ENCODE measurements at places on chromosomes 4 and X.

DNA sequence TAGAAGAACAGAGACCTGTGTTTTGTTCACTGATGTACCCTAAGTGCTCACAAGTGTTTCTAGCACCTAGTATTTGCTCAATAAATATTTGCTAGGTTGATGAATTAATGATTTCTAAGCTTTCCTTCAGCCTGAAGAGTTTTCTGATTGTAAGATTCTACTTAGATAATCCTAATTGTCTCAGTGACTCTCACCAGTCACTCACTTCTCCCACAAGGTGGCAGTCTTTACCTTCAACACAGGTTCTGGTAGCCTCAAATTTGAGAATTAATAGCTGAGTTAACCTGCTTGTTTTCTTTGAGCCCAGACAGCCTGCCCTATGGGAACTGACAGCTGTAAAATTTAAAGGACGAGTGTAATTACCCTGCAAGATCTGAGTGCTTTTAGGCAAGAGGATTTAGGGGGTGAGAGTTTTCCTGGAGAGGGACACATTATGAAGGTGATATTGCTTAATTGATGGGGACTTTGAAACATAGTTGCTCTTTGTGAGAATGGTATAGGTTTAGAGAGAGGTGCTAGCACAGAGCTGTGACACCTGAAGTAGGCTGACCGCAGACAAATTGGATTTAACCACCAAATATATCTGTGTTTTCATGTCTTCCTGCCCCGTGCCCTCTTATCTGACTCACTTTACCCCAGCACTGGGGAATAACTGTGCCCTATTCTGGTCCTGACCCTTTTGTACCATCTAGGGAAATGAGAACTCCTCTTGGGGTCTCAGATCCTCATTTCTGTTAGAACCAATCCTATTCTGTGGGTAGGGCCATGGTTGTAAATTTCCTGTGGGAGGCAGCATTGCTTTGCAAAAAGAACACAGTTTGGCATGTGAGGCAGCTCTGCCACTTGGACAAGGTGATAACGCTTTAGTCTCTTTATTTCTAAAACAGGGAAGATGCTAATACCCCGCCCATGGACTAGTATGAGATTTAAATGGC lies 27.7 kb downstream of the CD38 start:
- peak; percentile 13 for DNase-seq

DNA sequence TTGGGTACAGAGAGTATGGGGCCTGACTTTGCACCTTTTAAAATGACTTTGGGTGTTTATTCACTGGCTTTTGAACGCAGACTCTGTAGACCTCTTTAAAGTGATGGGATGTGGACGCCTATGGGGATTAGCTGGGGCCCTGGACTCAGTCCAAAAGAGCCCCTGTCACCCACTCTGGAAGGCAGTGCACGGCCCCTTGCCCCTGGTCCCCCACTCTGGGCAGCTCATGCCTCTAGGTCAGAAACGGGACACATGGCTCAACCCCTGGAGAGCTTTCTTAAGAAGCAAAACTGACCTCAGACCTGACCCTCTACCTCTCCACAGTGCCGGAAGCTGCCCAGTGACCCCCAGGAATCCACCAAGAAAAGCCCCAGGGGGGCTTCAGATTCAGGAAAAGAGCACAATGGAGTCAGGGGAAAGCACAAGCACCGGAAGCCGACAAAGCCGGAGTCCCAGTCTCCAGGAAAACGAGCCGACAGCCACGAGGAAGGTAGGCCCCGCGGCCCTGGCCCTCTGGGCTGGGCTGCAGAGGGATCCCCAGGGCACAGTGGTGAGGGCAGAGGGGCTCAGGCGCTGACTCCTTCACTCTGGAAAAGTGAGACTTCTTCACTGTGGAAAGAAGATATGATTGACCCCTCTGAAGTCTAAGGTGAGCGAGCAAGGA lies 38.4 kb downstream of the BCORL1 start:
- DNase-seq, result no peak

- DNase-seq, result no peak
Measured at GRCh38 chrX:11329021-11329420, 35.8 kb downstream of the AMELX start.

DNA sequence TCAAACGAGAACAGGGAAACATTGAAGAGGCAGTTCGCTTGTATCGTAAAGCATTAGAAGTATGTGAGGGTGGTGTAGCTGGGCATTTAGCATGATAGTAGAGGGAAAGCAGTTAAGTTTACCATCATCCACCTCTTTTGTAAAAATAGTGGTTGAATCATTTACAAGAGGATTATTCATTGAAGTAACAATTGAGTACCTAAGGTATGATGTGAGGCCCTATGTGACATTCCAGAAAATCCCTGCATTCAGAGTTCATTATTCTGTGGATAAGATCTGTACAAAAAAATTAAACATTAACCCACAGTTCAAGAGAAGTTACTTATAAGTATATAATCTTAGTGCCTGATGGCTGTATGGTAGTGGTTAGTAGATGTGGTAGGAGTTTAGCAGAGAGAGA lies 22.2 kb upstream of the GCNA start:
- DNase-seq, result no peak

DNA sequence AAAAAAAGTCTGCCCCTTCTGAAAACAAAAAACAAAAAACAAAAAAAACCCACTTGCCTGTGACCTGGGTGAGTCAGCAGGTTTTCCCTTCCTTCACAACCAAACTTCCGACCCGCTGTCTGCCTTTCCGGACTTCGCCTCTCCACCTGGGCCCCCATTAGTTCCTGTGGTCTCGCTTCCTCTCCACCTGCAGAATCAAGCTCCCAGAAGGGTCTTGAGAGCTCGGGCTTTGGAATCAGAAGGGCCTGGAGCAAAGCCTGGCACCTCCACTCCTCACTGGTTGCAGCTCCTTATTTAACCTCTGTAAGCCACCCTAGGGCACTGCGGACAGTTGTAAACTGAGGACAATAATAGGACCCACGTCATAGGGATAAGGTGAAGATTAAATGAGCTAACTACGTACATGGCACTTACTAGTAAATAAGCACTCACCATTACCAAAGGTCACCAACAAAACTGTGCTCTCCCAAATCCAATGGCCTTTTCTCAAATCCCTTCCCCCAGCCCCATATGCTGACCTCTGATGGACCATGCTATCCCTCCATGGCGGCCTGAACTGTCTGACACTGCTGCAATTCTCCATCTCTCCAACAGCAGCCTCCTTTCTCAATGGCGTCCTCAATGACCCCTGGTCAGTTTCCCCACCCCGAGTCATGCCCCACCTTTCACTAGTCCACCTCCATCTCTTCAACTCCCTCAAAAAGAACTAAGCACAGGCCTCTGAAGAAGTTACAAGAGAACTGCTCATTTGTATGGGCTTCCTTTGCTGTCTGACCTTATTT lies 64.2 kb downstream of the IRF2 start:
- DNase-seq, result no peak

- no peak for DNase-seq
Measured at GRCh38 chrX:136220540-136220939, 30.7 kb downstream of the MAP7D3 start.

DNA sequence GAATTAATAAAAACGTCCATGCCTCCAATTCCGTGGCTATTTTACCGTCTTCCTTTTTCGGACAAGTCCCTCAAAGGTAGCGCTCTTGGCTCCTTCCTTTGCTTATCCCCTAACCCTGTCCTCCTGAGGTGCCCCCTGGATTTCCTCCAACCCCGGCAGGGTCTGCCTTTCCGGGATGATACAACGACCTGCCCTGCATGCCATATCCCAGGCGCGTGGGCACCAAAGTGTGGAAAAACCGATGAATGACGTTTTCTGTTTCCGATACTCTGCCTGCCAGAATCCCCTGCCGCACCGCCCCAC lies 706 bp upstream of the CSTF2 start:
- no peak for DNase-seq

DNA sequence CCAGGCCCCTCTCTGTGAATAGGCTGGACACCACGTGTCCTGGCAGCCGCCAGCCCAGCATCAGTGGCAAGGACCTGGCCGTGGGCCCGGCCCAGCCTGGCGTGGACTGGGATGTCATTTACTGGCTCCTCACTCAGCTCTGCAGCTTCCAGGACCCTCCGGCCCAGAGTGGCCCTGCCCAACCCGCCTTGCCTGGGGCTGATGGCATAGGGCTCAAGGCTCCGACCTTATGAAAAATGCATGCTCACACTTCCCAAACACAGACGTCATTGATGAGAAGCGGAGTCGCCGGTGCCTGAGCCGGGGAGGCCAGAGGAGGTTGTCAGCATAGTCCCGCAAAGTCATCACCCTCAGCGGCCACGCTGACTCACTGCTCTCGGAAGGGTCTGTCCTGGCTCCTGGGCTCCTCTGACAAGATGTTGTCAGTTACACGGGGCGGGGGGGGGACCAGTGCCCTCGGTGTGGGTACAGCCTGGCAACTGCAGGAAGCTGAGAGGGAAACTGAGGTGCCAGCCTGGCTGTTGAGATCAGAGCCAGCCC lies 14.3 kb downstream of the CFAP99 start:
- DNase-seq, result no peak

DNA sequence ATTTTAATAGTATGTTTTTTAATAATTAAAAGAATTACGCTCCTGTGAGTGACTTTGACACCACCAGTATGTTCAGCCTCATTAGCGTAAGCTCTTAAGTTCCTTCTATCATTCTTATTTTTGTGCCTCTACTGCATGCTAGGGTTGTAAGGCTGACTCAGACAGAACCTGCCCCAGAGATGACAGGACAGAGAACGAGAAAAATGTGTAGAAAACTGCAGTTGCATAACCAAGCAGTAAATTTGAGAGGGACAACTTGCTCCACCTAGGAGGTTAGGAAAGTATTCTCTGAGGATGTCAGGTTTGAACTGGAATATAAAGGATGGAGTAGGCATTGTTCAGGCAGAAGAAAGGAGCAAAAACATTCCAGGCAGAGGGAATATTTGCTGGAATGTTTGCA lies 98.7 kb downstream of the NFKB1 start:
- no peak for DNase-seq
